ENCODE measurements at places on chromosomes 2 and 18. TPM values are rescaled to one million over a fixed set of nuclear protein-coding genes. Genes with fewer than 3 reads are reported as not detected.

Gene C2orf66
- polyA plus RNA-seq: 0.05 TPM

Gene TUBA4B
- polyA plus RNA-seq: 0.55 TPM

Gene SAG
- polyA plus RNA-seq: not detected

Gene IL37
- not detected for polyA plus RNA-seq

Gene COLEC12
- not detected for polyA plus RNA-seq

Gene ADAM23
- 9.1 TPM for polyA plus RNA-seq

Gene SLC38A11
- polyA plus RNA-seq: 0.07 TPM

Gene REG1B
- polyA plus RNA-seq: not detected

- DNase-seq: no peak
These were observed 45.9 kb downstream of the AGAP1 start for GRCh38 chr2:235539773-235540172.

DNA sequence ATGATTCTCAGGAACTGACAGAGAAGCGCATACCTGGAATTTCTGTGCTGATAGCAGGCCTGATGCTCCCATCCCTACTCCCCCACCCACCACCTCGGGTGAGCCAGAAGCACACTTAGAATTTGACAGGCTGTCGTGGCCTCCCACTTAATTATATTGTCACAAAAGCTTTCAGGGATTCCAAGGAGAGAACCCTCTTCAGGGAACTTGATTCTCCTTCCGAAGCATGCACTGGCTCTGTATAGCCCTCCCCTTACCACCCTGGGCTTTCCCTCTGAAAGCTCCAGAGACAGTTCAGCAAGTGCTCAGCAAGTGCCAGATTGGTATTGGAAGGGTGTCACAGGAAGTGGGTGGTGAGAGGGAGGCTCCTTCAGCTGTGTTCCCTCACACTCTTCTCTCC is 252.5 kb upstream of the SIX2 start:
- no peak for DNase-seq

DNA sequence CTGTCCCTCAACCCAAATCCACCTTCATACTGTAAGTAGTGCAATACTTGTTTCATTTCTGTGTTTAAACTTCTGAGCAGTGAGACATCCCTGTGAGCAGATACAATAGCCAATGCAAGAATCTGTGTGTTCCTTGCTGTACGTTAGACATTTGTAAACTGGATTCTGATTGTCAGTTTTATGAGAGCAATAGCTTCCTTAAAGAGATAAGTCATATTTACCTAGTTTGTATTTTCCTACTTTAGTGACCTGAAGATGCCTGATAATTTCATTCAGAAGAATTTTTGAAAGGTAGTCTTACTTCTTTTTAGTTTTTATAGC is 90.7 kb downstream of the DPP4 start:
- no peak for DNase-seq

- DNase-seq: no peak
These were observed 1311.9 kb upstream of the NRXN1 start for GRCh38 chr2:52343706-52344266.

DNA sequence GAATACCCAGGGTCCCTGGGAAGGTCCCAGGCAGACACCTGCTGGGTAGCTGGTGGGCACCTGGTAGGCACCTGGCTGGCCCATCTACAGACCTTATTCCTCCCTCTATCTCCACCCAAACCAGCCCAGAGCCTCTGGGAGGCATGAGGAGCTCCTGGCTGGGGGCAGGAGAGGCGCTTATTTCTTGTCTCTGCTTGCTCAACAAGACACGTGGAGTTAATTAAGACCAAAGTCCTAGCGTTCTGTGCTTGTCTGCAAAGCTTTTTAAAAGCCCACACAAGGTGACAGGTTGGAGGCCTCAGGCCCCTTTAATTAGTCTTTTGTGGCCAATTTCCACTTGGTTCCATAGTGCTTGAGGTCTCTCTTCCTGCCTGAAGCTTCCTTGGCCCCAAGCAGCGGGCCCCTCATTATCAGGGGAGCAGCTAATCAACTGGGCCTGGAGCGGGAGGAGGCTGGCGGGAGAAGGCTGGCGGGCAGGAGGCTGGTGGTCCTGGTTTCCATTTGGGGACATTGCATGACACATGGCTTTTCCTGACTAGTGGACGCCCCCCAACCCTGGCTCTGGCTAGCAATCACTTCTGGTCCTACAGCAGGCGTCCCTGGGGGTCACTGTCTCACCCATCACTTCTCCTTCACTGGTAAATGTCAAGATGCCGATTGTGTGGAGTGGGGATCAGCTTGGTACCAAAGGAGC is 65.4 kb upstream of the HDAC4 start:
- no peak for DNase-seq

DNA sequence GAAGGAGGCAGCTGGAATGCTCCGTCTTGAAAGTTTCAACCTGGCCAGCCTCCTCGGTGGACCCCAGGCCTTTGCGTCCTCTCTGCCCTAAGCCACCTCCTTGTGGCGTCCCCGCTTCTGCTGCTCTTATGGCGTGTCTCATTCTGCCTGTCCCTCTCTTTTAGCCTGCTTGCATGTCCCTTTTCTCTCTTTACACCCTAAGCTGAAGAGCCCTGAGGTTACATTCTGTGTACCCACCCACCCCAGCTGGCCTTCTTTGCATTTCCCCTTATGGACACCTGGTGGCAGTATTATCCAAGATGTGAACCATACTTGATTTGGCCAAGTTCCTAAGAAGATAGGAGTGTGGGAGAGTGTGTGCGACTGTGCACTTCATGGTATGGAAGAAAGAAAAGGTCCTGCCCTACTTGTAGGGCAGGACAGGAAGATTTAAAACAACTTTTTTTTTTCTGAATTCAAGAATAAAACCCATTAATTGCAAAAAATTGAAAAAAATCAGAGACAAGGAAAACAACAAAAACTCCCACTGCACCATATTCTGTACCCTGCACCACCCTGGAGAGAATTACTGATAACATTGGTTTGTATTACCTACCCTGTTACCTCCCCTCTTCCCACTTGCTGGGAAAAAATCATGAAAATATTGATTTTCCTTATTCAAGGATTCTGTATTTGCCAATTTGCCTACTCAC is 77.4 kb downstream of the DYSF start:
- DNase-seq: peak; percentile 83

DNA sequence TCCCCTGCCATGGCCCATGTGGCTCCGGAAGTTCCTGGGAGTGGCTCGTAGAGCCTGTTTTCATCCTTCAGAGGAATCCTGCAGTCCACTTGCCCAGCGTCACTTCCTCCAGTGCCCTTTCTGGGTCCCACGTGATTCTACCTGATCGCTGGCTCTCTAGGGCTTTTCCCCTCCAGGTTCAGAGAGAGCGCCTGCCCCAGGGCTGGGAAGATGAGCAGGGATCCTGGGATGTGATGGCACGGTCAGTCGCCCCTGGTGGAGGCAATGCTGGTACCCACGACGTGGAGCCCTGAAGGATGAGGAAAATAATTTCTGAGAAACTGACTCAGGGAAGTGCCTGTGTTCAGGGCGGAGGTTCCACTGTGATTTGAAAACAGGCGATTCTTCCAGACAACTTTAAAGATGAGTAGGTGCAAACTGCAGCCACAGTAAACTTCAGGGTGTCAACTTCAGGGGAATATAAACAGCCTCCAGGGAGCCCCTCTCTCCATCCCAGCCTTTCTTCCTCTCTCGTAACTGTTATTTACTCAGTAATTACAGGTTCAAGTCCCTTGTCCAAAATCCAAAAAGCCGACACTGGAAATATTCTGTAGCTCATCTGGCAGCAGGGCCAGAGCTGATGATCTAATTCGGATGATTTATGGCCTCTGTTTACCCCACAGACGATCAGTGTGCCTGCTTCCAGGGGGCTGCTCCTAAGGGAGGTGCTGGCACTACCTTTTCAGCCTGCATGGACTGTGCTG is 105.9 kb downstream of the AGAP1 start:
- DNase-seq: no peak

DNA sequence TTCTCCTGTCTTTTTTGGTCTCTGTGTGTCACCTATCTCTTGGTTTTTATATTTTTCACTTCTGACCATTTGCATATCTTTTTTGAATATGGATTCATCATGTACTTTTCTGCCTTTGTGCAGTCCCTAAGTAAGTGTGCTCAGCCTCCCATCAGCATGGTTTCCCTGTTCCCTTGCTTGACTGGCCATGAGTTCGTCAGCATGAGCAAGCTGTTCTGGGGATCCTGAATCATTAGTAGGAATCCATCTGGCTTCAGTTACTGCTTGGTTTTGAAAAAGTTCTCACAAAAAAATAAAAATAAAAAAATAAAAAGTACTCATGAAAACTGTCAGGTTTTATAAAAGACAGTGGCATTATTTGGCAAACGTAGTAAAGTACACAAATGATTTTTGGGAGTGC is 144.1 kb downstream of the NCOA1 start:
- no peak for DNase-seq

Measured in A549 (cell line).